ENCODE measurements at places on chromosomes 3 and 15. TPM values are rescaled to one million over a fixed set of nuclear protein-coding genes. Genes with fewer than 3 reads are reported as not detected.

The KLHL40 gene
- not detected for total RNA-seq

DNA sequence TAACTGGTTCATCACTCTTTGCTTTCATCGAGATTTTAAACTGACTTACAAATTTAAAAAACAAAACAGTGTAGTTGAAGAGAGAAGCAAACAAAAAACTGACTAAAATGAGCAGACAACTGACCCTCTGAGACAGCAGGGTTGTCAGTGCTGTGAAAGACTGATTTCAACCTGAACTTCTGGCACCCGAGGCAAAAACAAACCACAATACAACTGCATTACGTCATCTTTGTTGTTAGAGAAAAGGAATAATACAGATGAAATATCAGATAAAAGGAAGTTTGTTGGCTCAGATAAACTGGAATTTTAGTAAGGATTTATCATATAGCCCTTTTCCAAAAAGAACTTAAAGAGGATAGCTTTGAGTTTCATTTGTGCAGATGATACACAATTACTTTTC, 51.1 kb downstream of the PARP15 start:
- no peak for DNase-seq

- DNase-seq = no peak
Observed at GRCh38 chr15:62934236-62934971, 108.1 kb upstream of the TPM1 start.

- no peak for DNase-seq
Observed at GRCh38 chr3:38562467-38562925, 66.4 kb downstream of the EXOG start.

The SMCO1 gene
- total RNA-seq = not detected

- no peak for DNase-seq
Observed at GRCh38 chr3:42762046-42762724, 10.9 kb downstream of the CCDC13 start.

The CIB1 gene
- 268 TPM for total RNA-seq

DNA sequence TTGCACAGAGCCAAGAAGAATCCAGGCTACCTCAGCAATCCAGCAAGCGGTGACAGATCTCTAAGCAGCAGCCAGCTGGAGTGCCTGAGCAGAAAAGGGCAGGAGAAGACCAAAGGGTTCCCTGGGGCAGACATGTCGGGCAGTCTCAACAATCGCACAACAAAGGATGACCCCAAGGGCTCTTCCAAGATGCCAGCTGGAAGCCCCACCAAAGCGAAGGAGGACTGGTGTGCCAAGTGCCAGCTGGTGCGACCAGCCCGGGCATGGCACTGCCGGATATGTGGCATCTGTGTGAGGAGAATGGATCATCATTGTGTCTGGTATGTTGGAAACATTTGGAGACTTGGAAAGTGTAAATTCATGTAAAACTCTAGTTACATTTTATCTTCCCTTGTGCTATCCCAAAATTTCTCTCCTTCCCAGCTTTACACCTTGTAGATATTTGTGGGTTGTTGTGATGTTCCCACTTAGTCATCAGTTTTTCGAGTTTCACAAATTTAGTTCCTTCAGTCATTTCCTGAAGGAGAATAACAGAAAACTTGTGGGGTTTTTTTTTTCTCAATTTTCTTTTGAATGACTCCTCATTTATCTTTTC, 6.4 kb downstream of the ZDHHC23 start:
- DNase-seq = no peak

The FAM107A gene
- total RNA-seq = not detected

DNA sequence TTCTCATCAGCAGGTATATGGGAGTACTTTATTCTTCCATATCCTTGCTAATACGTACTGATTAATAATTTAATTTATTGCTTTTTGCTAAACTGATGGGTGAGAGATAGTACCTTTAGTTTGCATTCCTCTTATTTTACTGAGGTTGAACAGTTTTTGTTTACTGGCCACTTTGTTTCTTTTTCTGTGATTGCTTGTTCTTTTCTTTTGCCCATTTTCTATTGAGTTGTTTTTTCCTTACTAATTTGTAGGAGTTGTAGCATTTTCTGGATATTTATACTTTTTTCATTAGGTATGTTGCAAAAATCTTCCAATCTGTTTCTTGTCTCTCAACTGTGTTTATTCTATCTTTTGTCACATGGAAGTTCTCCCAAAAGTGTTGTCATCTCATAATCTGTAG, 4.8 kb downstream of the PDCD6IP start:
- DNase-seq = no peak

The GPD1L gene
- 9.5 TPM for total RNA-seq

DNA sequence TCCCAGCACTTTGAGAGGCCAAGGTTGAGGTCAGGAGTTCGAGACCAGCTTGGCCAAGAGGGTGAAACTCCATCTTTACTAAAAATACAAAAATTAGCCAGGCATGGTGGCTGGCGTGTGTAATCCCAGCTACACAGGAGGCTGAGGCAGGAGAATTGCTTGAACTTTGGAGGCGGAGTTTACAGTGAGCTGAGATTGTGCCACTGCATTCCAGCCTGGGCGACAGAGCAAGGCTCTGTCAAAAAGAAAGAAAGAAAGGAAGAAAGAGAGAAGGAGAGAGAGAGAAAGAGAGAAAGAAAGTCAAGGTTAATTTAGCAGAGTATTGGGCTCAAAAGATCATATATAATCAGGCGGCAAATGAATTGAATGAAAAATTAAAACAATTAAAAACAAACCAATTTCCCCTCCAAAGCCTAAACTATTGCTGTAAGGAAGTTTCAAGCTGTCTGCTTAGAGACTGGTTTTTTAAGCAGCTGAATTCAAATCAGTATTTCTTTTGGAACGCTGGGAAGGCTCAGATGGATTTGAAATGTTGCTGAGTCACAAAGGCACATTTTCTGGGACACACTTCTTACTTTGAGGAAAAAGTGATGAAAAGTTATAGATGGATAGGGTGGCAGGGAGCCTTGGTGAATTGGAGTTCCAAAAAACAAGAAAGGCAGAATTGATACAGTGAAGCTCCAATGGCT, 81.3 kb upstream of the BHLHE40 start:
- DNase-seq = no peak

DNA sequence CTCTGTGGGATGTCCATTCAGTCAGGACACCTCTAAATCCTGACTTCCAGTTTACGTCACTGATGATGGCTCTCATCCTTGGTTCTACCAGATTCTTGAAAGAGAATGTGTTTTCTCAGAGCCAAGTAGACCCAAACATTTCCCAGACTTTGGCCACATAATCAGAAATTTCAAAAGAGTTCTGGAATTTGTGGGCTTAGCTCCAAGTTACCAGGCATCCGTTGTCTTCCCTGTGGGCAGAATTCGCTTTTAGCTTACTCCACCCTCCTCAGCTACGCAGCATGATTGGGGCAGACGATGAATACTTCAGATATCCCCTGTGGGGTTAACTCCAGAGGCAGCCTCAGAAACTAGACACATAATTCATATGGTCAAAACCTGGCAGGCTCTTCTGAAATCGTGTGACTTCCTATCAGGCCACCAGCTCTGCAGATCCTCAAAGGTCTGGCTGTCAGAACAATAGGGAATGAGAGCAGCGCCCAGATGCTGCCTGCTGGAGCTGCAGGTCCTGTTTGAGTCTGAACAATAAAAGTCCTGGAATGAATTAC, 30.6 kb downstream of the CRTC3 start:
- DNase-seq = no peak

DNA sequence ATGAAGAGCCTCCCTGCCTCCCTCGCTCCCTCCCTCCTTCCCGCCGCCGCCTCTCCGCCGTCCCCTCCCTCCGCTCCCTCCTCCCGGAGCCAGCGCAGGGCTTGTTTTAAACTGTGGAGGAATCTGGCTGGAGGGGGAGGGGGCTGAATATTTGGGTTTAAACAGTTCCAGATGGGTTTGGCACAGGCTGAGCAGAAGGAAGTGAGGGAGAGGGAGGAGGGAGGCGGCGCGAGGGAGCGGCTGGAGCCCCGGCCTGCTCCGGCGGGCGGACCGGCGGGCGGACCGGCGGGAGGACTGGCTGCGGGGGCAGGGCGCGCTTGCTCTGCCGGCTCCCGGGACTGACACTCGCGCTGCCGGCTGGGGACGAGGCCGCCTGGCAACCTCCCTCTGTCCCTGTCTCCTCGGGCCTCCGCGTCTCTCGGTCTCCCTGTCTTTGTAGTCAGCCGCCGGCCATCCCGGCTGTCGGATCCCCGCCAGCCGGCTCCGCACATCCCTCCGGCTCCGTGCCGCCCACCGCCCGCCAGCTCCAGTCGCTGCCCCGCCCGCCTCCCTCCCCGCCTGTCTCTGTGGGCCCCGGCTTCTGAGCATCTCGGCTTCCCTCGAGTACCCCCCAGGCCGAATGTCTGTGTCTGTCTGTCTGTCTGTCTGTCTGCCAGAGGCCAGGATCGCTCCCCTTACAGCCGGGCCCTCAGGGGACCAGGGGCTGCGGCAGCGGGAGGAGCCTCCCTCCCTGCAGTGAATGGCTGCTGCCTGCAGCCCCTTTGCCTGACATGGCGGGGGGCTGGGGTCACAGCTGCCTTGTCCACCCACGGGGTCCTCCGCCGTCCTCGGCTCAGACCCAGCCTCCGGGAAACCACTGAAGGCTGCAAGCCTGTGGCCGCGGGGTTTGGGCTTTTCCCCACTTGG, 7.6 kb downstream of the EPHB3 start:
- DNase-seq = no peak

DNA sequence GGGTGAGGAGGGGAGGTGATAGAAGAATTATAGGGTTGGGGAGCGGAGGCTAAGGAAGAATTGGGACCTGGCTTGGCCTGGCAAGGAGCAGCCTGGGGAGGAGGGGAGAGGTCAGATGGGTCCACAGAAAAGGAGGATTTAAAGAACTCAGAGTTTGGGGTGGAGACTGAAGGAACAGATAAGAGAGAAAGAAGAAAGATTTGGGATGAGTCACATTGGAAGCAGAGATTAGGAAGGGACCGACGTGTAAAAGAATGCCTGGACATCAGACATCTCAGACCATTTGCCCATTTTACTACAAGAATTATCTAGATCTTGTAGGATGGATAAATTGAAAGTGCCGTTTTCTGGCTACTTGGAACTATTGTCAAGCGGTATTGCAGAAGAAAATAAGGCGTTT, 10.4 kb downstream of the TCAIM start:
- no peak for DNase-seq

The CLDN16 gene
- total RNA-seq = not detected

- peak; percentile 32 for DNase-seq
Observed at GRCh38 chr3:172129850-172130716, 90.7 kb downstream of the FNDC3B start.

DNA sequence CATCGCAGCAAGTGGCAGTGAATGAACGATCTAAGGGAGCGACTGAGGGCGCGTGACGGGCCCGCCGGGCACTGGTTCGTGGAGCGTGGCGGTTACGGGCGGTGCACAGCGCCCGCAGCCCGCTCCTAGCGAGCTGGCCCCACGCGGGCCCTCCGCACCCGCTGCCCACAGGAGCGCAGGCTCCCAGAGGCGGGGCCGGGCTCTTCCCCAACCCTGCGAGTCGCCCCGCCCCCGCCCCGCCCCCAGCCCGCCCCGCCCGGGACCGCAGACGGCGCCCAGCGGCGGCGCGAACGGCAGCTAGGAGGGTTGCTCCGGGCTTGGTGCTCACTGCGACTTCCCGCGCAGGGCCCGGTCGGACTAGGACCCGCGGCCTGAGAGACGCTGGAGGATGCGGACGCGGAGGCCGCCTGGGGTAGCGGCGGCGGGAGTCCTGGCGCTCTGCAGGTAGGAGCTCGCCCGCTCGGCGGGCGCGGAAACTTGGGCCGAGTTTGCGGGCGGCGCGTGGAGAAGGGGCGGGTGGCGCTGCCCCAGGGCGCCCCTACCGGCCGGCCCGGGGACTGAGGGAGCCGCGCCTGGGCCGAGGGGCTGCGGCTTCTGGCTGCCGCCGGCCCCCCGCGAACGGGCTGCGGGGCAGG, at the start of gene C15orf39:
Gene C15orf39, plus strand, starts transcription at position 267 of the 635 bp plus-strand sequence. CDS start 4,167 bp downstream, outside the sequence.
- DNase-seq = peak; percentile 72

DNA sequence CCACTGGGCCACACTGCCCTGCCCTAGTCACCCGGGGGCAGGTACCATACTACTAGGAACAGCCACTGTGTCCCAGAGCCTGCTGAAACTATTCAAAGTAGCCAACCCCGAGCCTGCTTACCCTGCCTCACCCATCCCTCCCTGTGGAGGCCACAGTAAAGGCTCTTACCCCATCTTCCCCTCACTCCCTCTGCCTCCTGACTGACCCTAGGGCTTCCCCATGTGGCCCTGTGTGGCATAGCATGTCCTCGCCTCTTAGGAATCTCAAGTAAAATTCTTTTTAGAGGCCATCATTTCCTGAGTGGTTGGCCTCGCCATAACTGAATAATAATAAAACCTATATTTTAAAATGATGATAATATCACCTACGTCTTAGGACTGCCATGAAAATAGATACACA, 112.2 kb upstream of the SLC6A11 start:
- DNase-seq = no peak

GRCh38 chr3:76586471-76586870, 453.4 kb upstream of the ROBO2 start:
- no peak for DNase-seq

- no peak for DNase-seq
Observed at GRCh38 chr3:187954873-187955586, 198.9 kb upstream of the LPP start.

The FBXW12 gene
- not detected for total RNA-seq

The GHSR gene
- not detected for total RNA-seq

- DNase-seq = no peak
Observed at GRCh38 chr3:143507735-143508580, 340.3 kb downstream of the SLC9A9 start.

DNA sequence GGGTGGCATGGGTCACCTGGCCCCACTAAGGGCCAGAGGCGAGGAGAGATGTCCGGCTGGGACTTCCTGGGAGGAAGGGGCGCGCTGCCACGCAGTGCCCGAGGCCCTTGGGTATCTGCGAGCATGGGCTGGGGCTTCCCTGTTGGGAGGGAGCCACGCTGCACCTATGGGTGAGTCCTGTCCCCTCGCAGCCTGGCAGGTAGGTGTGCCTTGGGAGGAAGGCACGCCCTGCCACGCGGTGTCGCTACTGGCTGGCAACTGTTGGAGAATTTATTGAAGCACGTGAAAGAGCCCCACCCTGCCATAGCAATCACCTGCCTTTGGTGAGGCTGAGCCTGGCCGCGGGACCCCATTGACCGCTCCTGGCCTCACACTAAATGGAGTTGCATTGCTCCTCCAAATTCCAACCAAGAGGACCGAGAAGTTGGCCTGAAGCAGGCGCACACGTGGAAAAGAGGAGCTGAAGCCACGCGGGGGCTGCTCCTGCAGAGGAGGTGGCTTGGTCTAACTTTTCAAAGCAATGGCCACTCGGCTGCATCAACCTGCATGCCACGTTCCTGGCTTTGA, 134.2 kb downstream of the TJP1 start:
- DNase-seq = no peak

The ACVR2B gene
- total RNA-seq = 2.1 TPM

DNA sequence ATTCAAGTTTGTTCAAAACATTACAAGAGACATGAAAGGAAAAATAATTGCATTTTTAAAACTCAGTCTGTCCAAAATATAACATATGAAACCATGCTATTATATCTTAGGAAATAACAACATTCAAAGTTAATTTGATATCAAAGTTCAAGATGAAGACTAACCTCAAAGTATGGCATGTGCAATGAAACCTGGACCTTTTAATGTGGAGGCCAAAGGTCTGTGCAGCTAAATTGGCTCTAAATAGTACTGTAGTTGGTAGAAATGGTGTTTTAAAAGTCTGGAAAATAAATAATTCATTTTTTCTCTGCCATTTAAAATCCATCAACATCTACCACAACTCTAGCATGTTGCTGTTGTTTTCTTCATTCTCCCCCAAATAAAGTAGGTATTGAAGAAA, 8.7 kb downstream of the GRAMD1C start:
- no peak for DNase-seq

- DNase-seq = no peak
Observed at GRCh38 chr3:8442993-8443650, 58.5 kb upstream of the LMCD1 start.

The THSD4 gene
- total RNA-seq = not detected

The MST1 gene
- 8.6 TPM for total RNA-seq

The LMOD3 gene
- total RNA-seq = not detected

- no peak for DNase-seq
Observed at GRCh38 chr15:26882112-26882511, 15.2 kb downstream of the GABRA5 start.

The AGBL1 gene
- not detected for total RNA-seq
